ENCODE measurements at places on chromosomes 7 and 10.

- H3K27ac ChIP-seq = peak overlapping the region; percentile 52
- peaks cover 22% of the 10 kb centered on the region for H3K4me1 ChIP-seq
- H3K4me3 ChIP-seq = no peak overlapping the region
Measured at GRCh38 chr10:98131619-98132018, 2.8 kb upstream of the R3HCC1L start.

GRCh38 chr7:152899004-152899403, 139.5 kb downstream of the ACTR3B start:
- no peaks in the 10 kb centered on the region for H3K27me3 ChIP-seq
- H3K4me3 ChIP-seq = no peak overlapping the region
- no peak overlapping the region for H3K27ac ChIP-seq
- H3K4me1 ChIP-seq = no peaks in the 10 kb centered on the region

GRCh38 chr7:137944168-137944567, 57.7 kb downstream of the CREB3L2 start:
- H3K36me3 ChIP-seq = no peaks in the 10 kb centered on the region
- H3K4me3 ChIP-seq = no peak overlapping the region
- H3K27ac ChIP-seq = no peak overlapping the region
- no peaks in the 10 kb centered on the region for H3K27me3 ChIP-seq
- DNase-seq = no peak

GRCh38 chr10:96968682-96969423, 136.8 kb downstream of the LCOR start:
- peaks cover 16% of the 10 kb centered on the region for H3K36me3 ChIP-seq
- no peak overlapping the region for H3K4me3 ChIP-seq
- no peak overlapping the region for H3K27ac ChIP-seq
- DNase-seq = no peak

GRCh38 chr10:108582387-108582786, 1340.9 kb downstream of the XPNPEP1 start:
- no peak overlapping the region for H3K4me3 ChIP-seq
- H3K27ac ChIP-seq = no peak overlapping the region
- no peaks in the 10 kb centered on the region for H3K27me3 ChIP-seq
- no peaks in the 10 kb centered on the region for H3K4me1 ChIP-seq
- no peak for DNase-seq

DNA sequence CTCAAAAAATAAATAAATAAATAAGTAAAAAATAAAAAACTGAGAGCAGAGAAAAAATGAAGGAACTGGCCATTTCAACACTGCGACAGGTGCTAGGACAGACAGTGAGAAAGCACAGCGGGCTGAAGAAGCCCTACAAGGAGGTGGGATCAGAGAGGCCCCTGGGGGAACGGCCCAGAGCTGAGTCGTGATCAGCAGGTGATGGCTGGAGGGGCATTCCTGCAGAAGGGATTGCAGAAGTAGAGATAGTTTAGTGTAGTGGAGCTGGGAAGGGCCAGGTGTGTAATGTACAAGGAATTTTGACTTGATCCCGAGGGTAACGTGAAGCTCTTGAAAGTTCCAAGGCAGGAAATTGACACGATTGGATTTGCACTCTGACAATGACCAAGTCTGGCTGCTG, 112.1 kb downstream of the CUL2 start:
- no peaks in the 10 kb centered on the region for H3K36me3 ChIP-seq
- H3K27me3 ChIP-seq = peaks cover 7% of the 10 kb centered on the region
- DNase-seq = no peak
- no peak overlapping the region for H3K27ac ChIP-seq

DNA sequence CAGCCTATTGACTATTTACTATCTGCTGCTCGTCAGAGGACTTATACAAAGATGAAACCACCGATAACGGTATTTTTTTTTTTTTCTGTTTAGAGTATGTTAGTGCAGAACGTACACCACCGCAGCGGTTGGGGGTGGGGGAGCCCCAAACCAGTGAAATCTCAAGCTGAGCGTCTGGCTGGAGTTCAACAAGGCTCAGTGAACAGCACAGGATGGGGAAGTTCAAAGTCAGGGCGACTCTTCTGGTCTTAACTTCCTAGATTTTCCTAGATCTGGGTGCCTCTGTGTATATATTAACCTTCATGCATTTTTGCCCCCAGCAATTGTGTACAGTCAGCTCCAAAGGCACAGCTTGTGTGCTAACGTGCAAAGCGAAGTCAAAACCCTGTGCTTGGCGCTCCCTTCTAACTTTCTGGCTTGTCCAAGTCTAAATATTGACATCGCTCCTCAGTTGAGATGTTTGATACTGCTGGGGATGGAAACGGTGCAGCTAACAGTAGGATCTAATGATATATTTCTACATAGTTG, 1.1 kb downstream of the RHOBTB1 start:
- no peaks in the 10 kb centered on the region for H3K36me3 ChIP-seq
- no peak overlapping the region for H3K4me3 ChIP-seq
- H3K27me3 ChIP-seq = peaks cover 72% of the 10 kb centered on the region
- no peak for DNase-seq
- peaks cover 7% of the 10 kb centered on the region for H3K4me1 ChIP-seq

DNA sequence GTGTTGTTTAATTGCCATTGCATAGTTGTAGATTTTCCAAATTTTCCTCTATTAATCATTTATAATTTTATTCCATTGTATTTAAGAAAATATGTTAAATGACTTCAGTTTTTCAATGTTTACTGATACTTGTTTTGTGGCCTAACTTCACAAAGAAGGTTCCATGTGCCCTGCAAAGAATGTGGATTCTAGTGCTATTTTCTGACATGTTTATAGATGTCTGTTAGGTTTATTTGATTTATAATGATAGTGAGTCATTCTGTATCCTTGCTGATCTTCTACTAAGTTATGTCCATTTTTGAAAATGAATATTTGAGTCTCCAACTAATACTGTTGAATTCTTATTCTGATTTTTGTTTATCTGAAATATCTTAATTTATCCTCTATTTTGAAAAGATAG, 369.0 kb downstream of the MAGI2 start:
- no peak overlapping the region for H3K4me3 ChIP-seq
- H3K36me3 ChIP-seq = no peaks in the 10 kb centered on the region
- H3K27me3 ChIP-seq = no peaks in the 10 kb centered on the region
- H3K27ac ChIP-seq = no peak overlapping the region

DNA sequence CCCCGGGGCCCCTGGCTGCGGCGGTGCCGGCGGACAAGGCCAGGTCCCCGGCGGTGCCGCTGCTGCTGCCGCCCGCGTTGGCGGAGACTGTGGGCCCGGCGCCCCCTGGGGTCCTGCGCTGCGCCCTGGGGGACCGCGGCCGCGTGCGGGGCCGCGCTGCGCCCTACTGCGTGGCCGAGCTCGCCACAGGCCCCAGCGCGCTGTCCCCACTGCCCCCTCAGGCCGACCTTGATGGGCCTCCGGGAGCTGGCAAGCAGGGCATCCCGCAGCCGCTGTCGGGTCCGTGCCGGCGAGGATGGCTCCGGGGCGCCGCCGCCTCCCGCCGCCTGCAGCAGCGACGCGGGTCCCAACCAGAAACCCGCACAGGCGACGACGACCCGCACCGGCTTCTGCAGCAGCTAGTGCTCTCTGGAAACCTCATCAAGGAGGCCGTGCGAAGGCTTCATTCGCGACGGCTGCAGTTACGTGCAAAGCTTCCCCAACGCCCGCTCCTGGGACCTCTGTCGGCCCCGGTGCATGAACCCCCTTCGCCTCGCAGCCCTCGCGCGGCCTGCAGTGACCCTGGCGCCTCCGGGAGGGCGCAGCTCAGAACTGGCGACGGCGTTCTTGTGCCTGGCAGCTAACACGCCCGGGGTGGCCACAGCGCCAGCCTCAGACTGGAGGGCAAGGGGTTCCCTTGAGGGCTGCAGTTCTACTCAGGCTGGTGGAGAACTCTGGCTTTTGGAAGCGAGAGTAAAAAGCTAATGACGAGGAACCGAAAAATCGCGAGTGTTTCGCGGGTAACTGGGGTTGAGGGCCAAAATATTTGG, 804 bp downstream of the FRAT1 start:
- peak; percentile 79 for DNase-seq
- H3K4me3 ChIP-seq = peak overlapping the region; percentile 84
- peaks cover 24% of the 10 kb centered on the region for H3K4me1 ChIP-seq
- H3K27ac ChIP-seq = peak overlapping the region; percentile 81

GRCh38 chr7:131483586-131483985, 72.8 kb downstream of the PODXL start:
- no peaks in the 10 kb centered on the region for H3K4me1 ChIP-seq
- no peak overlapping the region for H3K4me3 ChIP-seq
- no peaks in the 10 kb centered on the region for H3K27me3 ChIP-seq
- no peak for DNase-seq
- peaks cover 4% of the 10 kb centered on the region for H3K36me3 ChIP-seq
- H3K27ac ChIP-seq = no peak overlapping the region

GRCh38 chr7:25455683-25456251, 227.5 kb upstream of the NPVF start:
- H3K4me3 ChIP-seq = no peak overlapping the region
- peaks cover 12% of the 10 kb centered on the region for H3K27me3 ChIP-seq
- H3K27ac ChIP-seq = no peak overlapping the region
- no peaks in the 10 kb centered on the region for H3K4me1 ChIP-seq
- H3K36me3 ChIP-seq = no peaks in the 10 kb centered on the region

GRCh38 chr7:89623018-89623672, 531.1 kb upstream of the STEAP1 start:
- H3K36me3 ChIP-seq = no peaks in the 10 kb centered on the region
- H3K27me3 ChIP-seq = no peaks in the 10 kb centered on the region

GRCh38 chr7:107754642-107755041, 10.7 kb downstream of the CBLL1 start:
- H3K27me3 ChIP-seq = no peaks in the 10 kb centered on the region
- DNase-seq = no peak

- no peak for DNase-seq
- peaks cover 13% of the 10 kb centered on the region for H3K4me1 ChIP-seq
- H3K27me3 ChIP-seq = peaks cover 4% of the 10 kb centered on the region
- no peak overlapping the region for H3K27ac ChIP-seq
Measured at GRCh38 chr10:70621503-70622078, 19.1 kb upstream of the PRF1 start.

DNA sequence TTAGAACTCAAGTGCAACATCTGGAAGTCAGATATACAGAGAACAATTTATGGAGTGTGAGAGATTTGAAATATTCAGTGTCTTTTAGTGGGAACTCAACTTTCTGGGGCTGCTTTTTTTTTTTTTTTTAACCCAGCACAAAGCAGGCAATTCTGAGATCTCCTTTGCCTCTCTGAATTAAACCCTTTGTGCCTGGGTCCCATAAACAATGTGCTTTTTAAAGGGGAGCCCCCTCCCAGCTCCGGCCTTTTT, 146.8 kb downstream of the CELF2 start:
- no peak for DNase-seq
- peaks cover 12% of the 10 kb centered on the region for H3K36me3 ChIP-seq
- no peaks in the 10 kb centered on the region for H3K27me3 ChIP-seq
- peaks cover 49% of the 10 kb centered on the region for H3K4me1 ChIP-seq
- peak overlapping the region; percentile 99 for H3K27ac ChIP-seq

DNA sequence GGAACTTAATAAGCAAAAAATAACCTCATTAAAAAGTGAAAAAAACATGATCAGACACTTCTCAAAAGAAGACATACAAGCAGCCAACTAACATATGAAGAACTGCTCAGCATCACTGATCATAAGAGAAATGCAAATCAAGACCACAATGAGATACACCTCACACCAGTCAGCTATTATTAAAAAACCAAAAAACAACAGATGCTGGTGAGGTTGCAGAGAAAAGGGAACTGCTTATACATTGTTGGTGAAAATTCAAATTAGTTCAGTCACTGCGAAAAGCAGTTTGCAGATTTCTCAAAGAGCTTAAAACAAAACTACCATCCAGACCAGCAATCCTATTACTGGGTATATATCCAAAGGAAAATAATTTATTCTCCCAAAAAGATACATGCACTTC, 513.3 kb downstream of the MDFIC start:
- H3K27ac ChIP-seq = no peak overlapping the region
- no peaks in the 10 kb centered on the region for H3K4me1 ChIP-seq
- DNase-seq = no peak
- H3K36me3 ChIP-seq = no peaks in the 10 kb centered on the region
- H3K27me3 ChIP-seq = no peaks in the 10 kb centered on the region

- peaks cover 7% of the 10 kb centered on the region for H3K4me1 ChIP-seq
- H3K27me3 ChIP-seq = peaks cover 43% of the 10 kb centered on the region
- no peak overlapping the region for H3K27ac ChIP-seq
- H3K4me3 ChIP-seq = no peak overlapping the region
- DNase-seq = no peak
- H3K36me3 ChIP-seq = no peaks in the 10 kb centered on the region
Measured at GRCh38 chr7:101200504-101200861, 353 bp downstream of the MOGAT3 start.

- peaks cover 16% of the 10 kb centered on the region for H3K4me1 ChIP-seq
- peaks cover 3% of the 10 kb centered on the region for H3K36me3 ChIP-seq
- H3K4me3 ChIP-seq = no peak overlapping the region
- H3K27ac ChIP-seq = no peak overlapping the region
- DNase-seq = no peak
Measured at GRCh38 chr10:62839590-62839989, 23.4 kb upstream of the EGR2 start.

GRCh38 chr7:151686826-151687225, 167.1 kb upstream of the RHEB start:
- no peak overlapping the region for H3K4me3 ChIP-seq
- H3K36me3 ChIP-seq = no peaks in the 10 kb centered on the region
- H3K27ac ChIP-seq = no peak overlapping the region

- peaks cover 37% of the 10 kb centered on the region for H3K27me3 ChIP-seq
- DNase-seq = peak; percentile 38
- H3K27ac ChIP-seq = no peak overlapping the region
- no peaks in the 10 kb centered on the region for H3K36me3 ChIP-seq
- H3K4me3 ChIP-seq = no peak overlapping the region
Measured at GRCh38 chr10:28991333-28992270, 297.3 kb upstream of the LYZL1 start.

DNA sequence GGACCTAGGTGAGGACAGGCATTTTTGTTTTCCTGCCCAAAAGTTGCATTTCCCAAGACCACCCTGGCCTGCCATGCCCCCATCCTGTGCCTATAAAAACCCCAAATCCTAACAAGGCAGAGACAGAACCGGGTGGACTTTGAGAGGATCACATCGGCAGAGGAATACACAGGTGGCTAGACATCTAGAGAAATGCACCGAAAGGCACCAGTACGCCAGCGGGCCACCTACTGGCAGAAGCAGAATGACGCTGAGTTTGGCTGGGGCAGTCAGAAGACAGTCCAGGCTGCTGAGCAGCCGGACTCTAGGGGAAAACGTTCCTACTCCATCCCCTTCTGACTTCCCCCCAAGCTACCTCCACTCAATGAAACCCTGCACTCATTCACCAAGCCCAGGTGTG, 2.8 kb downstream of the AKR1C4 start:
- no peaks in the 10 kb centered on the region for H3K4me1 ChIP-seq
- H3K4me3 ChIP-seq = no peak overlapping the region
- DNase-seq = no peak
- peaks cover 1% of the 10 kb centered on the region for H3K36me3 ChIP-seq
- H3K27ac ChIP-seq = no peak overlapping the region

- peaks cover under 1% of the 10 kb centered on the region for H3K4me1 ChIP-seq
- no peak for DNase-seq
- H3K27ac ChIP-seq = no peak overlapping the region
- H3K27me3 ChIP-seq = peaks cover 11% of the 10 kb centered on the region
Measured at GRCh38 chr10:113967126-113967525, 76.5 kb upstream of the ADRB1 start.

All from activated naive CD8-positive, alpha-beta T cell treated with anti-CD3 and anti-CD28 coated beads for 36 hours (primary cell).